ENCODE measurements at places on chromosomes 3 and 15.
A peak's percentile ranks its signal among the peaks of the same experiment; 100 is the strongest.

DNA sequence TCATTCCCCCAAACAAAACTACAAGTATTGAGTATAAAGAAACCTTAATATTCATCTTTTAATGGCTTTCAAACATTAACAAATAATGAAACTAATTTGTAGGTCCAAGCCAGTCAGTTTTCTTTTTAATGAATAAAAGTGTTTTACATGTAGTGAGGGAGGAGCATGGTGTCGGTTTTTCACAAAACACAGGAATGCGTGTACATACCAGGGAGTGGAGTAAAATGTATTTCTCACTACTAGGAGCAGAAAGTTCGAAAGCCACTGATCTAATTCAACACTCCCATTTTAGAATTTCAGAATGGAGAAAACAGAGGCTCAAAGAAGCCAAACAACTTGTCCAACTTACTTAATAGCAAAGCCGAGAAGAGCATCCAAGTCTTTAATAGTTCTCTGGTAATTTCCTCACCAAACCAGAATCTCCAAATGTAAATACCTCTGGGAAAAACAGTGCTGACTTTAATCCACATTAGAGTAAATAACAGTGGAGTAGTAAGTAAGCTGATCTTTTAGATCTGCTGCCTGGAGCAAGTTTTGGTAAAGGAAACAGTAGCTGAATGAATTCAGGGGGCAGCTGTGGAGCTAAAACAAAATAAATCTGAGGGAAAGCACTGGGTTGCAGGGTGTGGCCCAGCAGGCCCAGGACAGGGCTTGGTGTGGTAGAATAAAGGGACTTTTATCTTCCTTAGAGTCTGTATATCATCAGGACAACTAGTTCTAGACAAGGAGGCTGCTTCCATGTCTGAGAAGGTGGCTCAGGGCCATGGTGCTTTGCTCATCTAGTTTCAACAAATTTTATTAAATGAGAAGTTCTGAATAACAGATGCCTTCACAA is 7.9 kb downstream of the ANP32A start:
- no peak for DNase-seq

GRCh38 chr15:62853841-62854225 is 188.7 kb upstream of the TPM1 start:
- no peak for DNase-seq

GRCh38 chr15:73936181-73936580 is 9.9 kb downstream of the LOXL1 start:
- no peak for DNase-seq

- DNase-seq: no peak
Observed at GRCh38 chr3:30768046-30768445, 126.4 kb downstream of the GADL1 start.

GRCh38 chr3:14598143-14598569 is 53.4 kb upstream of the CCDC174 start:
- no peak for DNase-seq

- DNase-seq: peak; percentile 56
Observed at GRCh38 chr15:62066663-62067447, at the start of gene C2CD4A. C2CD4A (plus strand) TSS chr15:62066977; CDS start chr15:62067614, 637 bp downstream.

GRCh38 chr3:128971421-128972100 is 22.3 kb downstream of the CFAP92 start:
- DNase-seq: no peak

- no peak for DNase-seq
Observed at GRCh38 chr15:65762914-65763787, 28.9 kb downstream of the DENND4A start.

GRCh38 chr15:28974142-28974541 is 88.4 kb downstream of the APBA2 start:
- peak; percentile 42 for DNase-seq

- no peak for DNase-seq
Observed at GRCh38 chr3:33791477-33792166, 6.8 kb upstream of the PDCD6IP start.

DNA sequence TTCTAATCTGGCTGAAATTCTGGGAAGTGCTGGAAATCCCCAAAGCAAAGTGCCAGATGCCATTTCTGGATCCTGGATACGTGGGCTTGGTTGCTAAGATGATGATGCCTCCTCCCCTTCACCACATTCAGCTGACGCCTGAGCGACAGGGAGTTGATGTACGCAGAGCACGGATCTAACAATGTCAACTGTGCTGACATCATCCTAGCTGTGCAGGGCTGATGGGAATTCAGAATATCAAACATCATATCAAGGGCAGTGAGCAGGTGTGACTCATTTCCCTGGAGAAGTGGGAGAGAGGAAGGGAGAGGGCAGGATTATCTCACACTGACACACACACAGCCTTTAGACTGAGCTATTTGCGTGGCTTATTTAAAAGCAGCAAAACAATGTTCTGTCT is 92.6 kb upstream of the ZBTB20 start:
- DNase-seq: no peak

GRCh38 chr3:107816107-107816506 is 274.7 kb downstream of the CD47 start:
- no peak for DNase-seq

GRCh38 chr3:111302063-111302462 is 230.4 kb downstream of the NECTIN3 start:
- no peak for DNase-seq

DNA sequence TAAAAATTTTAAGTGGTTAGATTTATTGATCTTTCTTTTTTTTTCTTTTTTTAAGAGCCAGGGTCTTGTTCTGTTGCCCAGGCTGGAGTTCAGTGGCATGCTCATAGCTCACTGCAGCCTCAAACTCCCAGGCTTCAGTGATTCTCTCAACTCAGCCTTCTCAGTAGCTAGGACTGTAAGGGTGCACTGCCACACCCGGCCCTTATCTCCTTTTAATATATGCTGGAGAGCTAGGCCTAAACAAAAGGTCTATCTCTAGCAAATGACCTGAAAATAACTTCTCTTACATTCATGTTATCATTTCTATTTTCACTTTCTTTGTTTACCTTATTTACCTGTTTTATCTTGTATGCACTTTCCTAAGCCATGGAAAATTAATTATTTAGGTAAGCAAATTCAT is 35.2 kb upstream of the MELTF start:
- no peak for DNase-seq

- no peak for DNase-seq
Observed at GRCh38 chr15:95829062-95829461, 501.4 kb upstream of the NR2F2 start.

GRCh38 chr3:15646851-15647511 is 45.4 kb downstream of the BTD start:
- DNase-seq: no peak

GRCh38 chr15:32966512-32966911 is 228.0 kb downstream of the FMN1 start:
- DNase-seq: no peak

GRCh38 chr3:101954936-101955335 is 105.6 kb downstream of the NFKBIZ start:
- DNase-seq: no peak

GRCh38 chr3:77686560-77686959 is 646.7 kb downstream of the ROBO2 start:
- no peak for DNase-seq

DNA sequence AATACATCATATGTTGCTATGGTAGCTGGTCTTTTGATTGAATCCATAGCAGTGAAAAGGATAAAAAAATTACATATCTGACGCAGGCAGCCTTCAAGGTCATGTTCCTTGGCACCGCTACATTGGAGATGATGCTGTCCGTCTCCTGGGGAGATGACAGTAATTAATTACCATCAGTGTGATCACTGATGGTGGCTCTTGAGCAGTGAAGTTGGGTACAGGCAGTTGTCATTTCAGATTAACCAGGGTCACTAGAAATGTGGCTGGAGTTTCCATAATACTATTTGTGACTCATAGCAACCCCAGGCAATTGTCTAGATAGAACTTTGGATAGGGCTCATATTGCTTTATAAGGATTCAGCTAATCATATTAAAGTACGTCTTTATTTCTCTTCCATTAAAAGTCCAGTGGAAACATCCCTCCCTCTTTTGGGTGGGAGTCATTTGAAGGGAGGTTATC is 136.3 kb downstream of the THSD4 start:
- no peak for DNase-seq

DNA sequence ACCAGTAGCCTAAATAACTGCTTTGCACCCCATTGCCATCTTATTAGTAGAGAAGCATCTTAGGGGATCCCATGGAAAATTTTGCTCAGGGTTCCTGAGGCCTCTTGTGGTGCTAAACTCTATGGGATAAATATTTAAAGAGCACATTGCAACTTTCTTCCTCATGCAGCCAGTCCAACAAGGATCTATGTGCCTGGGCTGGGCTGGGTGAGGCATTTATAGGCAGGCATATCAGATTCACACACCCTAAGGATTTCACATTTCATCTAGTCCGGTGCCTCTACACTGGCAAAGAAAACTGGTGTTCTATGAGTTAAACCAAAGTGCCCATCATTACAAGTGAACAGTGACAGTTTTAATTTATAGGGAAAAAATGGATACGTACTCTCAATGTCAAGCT is 512.3 kb downstream of the EDEM1 start:
- DNase-seq: no peak

DNA sequence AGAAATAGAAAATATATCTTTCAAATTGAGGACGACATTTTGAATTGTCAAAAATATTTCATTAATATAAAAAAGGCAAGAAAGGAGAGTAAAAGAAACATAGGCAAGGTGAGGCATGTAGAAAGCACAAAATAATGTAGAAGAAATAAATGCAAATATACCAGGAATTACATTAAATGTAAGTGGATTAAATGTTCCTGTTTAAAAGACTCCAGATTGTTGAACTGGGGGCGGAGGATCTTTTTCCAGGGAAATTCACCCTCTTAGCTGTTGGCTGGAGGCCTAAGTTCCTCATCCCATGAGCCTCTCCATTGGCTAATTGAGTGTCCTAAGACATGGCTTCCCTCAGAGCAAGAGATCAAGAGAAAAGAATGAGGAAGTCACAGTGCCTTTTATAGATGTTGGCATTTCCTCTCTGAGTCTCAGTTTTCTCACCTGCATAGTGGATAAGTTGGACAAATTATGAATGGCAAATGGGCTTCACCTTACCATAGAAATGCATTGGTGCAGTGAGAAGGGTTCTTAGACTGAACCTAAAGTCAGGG is 147.4 kb upstream of the SMAD3 start:
- no peak for DNase-seq

GRCh38 chr3:53137221-53137620 is 7.0 kb upstream of the RFT1 start:
- no peak for DNase-seq

DNA sequence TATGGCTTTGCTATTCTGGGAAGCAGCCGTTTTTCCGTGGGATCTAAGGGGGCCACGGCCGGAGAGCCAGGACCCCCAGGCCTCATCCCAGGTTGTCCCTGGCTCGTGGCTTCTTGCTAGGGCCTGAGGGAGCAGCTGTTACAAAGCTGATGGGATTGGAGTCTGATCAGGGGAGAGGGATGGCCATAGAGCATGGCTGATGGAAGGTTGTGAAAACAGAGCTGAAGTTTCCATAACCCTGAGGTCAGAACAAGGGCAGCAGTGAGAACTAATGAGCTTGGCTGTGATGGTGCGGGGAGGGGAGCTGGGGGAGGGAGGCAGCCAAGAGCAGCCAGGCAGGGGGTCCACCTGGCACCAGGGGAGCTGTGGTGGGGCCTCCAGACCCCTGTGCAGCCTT is 63.0 kb downstream of the LINGO1 start:
- no peak for DNase-seq

- peak; percentile 33 for DNase-seq
Observed at GRCh38 chr15:65212097-65212496, 824 bp upstream of the CILP start.

DNA sequence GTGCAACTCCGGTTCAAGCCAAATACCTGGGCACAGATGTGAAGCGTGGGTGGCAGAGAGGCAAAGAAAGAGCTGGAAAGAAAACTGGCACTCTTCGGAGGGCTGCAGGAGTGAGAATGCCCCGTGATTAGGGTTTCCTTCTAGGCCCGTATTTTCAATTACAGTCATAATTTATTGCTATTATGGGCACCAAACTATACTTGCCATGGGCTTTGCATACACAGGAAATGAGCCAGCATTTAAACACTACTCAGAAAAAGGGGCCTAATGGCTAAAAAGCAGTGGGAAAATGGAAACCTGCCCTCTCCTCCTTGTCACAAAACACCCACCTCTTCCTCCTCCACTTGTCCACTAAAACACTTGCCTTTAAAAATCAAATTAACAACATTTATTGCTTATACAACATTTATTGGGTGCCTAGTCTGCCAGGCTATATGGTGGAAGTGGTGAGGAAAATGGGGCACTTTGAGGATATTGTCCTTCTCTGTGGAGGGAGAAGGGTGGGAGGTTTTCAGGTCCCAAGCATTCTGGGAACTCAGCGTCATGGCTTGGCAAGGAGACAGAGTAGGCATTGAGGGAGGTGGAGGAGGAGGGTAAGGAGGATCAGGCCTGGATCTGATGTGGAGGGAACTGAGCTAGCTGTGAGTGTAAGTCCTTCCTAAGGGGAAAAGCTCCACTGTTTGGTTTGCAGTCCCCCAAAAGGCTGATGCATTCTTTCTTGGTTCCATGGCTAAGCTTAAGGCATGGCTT is 160.9 kb downstream of the SLCO3A1 start:
- DNase-seq: no peak

DNA sequence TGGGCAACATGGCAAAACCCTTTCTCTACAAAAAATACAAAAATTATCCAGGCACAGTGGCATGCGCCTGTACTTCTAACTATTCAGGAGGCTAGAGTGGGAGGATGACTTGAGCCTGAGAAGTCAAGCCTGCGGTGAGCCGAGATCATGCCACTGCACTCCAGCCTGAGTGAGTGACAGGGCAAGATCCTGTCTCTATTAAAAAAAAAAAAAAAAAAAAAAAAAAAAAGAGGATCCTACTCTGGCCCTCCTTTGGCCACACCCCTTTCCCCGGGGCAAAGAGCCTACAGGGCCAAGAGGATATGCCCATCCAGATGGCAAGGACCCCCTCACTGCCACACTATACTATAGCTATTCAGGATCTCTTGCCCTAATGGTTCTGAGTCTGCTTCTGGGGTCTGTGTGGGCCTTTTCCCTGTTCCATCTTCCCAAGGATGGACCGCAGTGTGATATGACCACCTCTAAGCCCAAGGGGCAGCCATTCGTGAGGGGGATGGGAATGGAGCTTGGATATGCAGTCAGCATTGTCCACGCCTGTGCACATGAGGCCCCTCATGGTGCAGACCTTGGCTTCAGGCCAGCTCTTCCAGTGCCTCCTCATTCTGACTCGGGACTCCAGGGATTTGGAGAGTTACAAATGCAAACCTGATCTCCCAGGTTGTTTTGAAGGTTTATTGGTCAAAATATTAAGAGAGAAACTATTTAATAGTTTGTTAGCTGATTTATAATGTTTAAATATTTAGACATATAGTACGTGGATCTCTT is 7.3 kb downstream of the TYRO3 start:
- DNase-seq: no peak

- DNase-seq: no peak
Observed at GRCh38 chr3:101119535-101119934, 126.3 kb upstream of the ABI3BP start.

GRCh38 chr3:108283989-108284388 is 12.4 kb upstream of the HHLA2 start:
- no peak for DNase-seq

DNA sequence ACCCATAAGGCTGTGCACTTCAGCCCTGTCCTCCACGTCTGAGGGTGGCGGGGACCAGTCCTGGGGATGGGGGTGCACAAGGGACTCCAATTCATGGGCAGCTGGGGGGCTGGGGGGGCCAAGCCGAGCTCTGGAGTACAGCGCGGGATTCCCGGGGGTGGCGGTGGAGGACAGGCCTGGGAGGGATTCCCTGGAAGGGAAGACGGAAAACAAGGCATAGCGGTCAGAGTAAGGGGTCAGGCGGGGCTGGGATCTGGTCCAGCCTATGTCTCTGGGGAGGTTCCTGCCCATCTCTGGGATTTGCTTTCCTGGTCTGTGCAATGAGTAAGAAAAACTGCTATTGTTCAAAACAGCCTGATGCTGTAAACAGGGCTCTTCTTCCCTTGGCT is 8.1 kb upstream of the IGDCC3 start:
- DNase-seq: no peak

Data from CD4-positive, alpha-beta T cell treated with Interleukin-4 for 1 hour (primary cell).